Suppressor macrophage treated with lipopolysaccharide for 1 hour (primary cell): ENCODE measurements at places on chromosomes 16 and 17.

DNA sequence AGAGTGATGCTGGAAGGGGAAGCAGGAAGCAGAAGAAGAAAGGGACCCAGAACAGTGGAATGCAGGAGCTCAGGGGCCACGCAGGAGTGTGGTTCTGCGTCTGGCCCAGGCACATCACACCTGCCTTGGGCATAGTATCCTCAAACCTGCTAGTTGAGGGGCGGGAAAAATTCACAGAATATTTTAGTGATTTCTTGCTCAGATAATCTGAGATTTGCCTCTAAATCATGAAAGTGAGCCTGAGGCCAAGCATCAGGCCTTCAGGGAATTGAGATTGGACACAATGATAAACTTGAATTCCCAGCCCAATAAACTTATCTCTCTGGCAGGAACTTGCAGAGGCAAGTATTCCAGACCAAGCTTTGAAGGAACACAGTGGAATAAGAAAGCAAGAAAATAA is 48.5 kb upstream of the CCL2 start:
- DNase-seq = peak; percentile 17

GRCh38 chr16:51163894-51164566 is 13.0 kb upstream of the SALL1 start:
- DNase-seq = no peak

- DNase-seq = no peak
These were observed 2.4 kb downstream of the ASGR1 start for GRCh38 chr17:7176841-7177190.

DNA sequence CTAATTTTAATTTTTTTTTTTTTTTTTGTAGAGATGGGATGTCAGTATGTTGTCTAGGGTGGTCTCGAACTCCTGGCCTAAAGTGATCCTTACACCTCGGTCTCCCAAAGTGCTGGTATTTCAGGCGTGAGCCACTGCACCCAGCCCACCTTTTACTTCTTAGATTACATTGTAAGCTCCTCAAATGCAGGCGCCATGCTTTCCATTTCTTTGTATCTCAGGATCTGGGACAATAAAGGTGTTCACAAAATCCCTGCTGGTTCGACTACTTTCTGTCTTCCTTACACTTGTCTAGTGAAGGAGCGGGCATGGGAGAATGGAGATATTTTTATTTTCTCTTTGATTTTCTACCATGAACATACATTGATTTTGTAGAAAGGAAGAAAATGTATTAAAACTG is 23.2 kb upstream of the C16orf74 start:
- DNase-seq = no peak

DNA sequence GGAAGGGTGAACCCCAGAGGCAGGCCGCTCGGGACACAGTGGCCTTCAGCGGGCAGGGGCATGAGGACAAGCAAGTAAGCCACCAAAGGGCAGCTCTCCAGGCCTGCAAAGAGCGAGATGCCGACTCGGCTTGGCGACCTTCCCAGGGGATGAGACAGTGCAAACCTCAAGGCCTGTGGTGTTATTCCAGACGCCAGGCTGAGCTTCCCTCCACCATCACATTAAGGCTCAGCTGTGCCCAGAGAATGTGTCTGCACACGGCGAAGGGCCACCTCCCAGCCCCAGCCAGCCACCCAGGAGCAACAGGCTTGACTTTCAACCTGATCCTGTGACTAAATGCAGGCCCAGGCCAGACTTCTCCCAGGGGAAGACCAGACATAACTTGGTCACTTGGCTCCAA is 251.4 kb downstream of the SOX9 start:
- no peak for DNase-seq

DNA sequence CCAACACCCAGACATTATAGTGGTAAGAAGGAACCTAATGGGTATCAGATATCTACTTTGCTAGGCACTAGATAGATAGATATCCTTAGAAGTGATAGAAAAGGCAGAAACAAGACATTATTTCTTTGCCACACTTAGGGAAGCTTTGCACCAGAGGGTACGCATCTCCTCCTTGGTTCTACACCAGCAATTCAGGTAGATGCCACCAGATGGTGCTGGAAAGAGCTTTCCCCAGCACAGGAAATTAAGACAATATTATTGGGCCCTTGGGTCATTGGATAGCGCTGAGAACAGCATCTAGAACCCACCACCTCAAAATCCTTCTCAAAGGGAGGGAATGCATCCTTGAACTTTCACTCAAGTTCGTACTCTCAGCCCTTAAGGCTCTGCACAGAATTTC is 173.8 kb upstream of the CCL2 start:
- DNase-seq = peak; percentile 16

- no peak for DNase-seq
These were observed 172.5 kb downstream of the RPTOR start for GRCh38 chr17:80716986-80717719.

DNA sequence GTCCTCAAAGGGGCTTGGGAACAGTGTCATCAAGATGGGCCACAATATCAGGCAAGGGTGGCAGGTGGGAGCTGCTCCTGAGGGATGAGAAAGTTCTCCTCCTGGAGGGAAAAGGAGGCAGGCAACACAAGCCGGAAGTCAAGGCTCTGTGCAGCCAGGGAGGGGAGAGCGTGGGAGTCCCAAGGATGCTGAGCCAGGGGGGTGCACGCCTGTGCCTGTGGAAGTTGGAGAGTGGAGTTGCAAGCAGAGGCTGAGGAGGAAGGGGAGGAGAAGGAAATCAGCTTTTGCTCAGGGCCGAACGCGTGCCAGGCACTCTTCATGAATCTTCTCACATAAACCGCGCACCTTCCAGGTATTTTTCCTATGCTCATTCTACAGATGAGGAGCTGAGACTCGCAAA is 7.4 kb upstream of the SLC13A2 start:
- DNase-seq = no peak

GRCh38 chr16:83095941-83096692 is 469.3 kb downstream of the CDH13 start:
- DNase-seq = no peak

- no peak for DNase-seq
These were observed 70.2 kb downstream of the CYLD start for GRCh38 chr16:50812046-50812445.

- no peak for DNase-seq
These were observed 5.4 kb upstream of the CEP295NL start for GRCh38 chr17:78908426-78908825.

DNA sequence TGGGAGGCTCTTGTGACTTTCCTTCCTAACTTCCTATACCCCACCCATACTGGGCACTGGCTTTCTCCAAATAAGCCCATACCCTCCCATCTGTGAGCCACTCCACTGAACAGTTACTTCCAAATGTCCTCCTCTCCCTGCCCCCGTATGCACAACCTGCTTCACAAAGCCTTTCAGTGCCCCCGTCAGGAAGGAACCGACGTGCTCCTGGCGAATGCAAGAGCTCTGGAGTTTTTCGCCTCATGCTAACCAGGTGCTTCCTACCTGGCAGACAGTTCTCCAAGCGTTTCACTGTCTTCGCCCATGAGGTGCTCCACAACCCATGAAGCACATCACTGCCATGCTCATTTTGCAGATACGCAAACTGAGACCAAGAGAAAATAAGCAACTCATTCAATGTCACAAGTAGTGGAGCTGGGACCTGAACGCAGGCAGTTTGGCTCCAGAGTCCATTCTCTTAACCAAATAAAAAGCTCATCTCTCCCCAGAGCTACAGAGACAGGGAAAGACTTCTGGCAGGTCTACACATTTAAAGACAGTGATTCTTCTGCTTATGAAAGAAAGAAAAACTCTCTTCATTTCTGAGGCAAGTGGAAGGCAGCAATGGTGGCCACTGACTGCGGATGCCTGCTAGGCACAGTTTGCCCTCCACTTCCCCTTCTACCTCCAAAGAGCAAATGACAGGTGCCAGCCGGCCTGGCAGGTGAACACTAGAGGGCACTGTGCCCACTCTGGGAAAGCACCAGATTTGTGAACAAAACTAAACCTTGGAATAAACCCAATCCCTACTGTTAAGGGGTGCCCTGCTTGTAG is 23.8 kb downstream of the SPHK1 start:
- peak; percentile 57 for DNase-seq

GRCh38 chr16:3038256-3038655 is 1.5 kb upstream of the BICDL2 start:
- no peak for DNase-seq

DNA sequence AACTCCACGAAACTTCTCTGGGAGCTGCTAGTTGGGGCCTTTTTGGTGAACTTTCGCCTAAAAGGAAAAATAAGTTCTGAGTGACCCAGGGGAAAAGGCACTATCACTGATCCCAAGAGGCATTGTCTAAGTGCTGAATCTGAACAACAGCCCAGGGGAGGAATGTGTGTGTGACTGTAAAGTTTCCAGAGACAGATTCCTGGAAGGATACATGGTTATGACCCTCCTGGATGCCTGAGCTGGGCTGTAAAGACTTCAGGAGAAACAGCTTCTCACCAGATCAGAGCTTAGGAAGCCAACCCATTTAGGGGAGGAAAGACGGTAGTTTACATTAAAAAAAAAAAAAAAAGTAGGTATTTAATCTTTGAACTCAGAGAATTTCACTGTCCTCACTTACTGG is 20.2 kb downstream of the HIGD1B start:
- DNase-seq = no peak

DNA sequence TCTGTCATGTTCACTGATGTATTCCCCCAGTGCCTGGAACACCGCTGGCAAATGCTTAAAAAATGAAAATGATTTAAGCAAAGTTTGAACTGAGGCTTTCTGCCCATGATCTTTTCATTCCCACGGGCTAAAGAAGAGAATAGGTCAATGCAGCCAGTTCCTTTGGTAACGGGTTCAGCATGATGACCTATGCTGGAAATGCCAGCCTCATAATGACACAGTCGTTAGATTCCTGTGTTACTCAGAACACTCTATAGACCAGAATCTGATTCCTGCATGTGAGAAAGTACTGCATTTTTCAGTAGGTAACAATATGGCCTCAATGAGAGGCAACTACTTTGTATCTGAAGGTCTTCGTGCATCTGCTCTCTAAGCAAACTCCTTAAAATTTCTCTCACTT is 19.1 kb upstream of the LIMD2 start:
- DNase-seq = no peak

GRCh38 chr17:2808367-2809335 is 12.4 kb downstream of the RAP1GAP2 start:
- DNase-seq = no peak

DNA sequence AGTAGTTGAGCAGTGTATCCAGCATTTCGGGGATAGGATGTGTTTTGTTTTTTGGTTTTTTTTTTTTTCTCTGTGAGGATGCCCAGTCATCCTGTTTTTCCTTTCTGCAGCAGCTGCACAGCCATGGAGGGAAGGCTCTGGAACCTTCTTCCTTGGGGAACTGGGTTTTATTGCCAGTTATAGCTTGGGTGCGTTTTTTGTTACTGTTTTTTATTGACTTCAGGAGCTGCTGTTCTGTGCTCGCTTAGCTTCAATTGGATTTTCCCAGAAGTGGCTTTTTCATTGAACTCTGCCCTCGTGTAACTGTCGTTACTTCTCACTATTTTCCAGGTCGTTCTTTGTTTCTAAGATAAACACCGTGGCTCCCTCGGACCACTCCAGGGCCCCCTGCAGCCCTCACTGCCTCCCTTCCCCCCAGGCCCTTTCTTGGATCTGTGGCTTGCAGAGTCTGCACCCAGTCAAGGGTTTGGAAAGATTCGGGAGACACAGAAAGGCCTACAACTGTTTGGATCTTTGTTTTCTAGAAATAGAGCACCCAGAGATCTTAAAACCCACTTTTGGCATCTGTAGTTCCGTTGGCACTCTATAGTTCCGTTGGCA is 119.7 kb upstream of the CACNG5 start:
- no peak for DNase-seq

DNA sequence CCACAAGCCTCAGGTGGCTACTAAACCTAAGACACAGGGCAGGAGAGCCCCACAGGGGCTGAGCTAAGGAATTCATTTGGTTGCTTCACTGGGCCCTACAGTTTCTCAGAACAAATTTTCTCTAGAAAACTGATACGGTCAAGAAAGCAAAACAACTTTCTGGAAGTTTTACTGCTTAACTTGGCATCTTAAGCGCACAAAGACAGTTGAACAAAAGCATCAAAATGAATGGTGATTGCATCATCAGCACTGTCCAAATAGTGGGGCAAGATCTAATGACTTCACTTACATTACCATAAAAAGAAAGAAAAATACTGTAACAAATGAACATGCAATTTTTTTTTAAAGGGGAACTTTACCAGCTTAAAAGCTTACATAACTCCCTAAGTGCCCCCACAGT is 47.6 kb downstream of the XPO6 start:
- DNase-seq = peak; percentile 75

DNA sequence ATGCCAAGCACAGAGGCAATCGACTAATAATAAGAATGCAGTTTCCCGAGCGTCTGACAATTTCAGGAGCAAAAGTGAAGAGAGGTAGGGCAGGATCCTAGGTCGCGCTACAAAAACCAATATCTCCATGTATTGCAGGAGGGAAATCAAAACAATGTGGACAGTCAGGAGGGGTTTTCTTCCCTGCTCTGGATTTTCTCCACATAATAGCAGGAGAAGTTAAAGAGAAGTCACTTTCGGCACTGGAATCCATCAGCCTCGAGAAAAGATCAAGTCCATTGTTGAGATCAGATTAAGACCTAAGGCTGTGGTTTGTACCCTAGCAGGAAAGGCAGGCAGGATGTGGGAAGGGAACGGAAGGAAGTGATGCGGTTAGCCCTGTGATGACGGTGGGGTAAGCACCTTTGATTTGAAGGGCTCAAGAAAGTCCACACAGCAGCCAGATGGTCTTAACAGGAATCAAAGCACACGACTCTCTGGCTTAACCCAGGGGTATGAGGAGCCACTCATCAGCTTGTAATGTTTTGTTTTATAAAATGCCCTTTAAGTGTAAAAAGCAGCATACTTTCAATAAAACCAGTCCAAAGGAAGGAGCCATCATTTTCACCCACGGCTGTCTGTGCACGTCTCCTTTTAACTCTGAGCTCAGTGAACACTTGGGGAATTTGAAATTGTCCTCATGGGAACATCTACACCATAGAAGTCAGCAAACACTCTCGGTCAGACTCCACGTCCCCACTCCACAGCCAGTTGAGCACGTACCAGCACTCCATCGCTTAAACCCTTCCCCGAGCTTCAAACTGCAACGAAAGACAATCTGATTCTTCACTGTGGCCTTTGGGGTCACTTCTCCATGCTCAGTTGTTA is 15.8 kb upstream of the AKTIP start:
- DNase-seq = peak; percentile 35

GRCh38 chr16:57252148-57252721 is 7.2 kb downstream of the ARL2BP start:
- no peak for DNase-seq

DNA sequence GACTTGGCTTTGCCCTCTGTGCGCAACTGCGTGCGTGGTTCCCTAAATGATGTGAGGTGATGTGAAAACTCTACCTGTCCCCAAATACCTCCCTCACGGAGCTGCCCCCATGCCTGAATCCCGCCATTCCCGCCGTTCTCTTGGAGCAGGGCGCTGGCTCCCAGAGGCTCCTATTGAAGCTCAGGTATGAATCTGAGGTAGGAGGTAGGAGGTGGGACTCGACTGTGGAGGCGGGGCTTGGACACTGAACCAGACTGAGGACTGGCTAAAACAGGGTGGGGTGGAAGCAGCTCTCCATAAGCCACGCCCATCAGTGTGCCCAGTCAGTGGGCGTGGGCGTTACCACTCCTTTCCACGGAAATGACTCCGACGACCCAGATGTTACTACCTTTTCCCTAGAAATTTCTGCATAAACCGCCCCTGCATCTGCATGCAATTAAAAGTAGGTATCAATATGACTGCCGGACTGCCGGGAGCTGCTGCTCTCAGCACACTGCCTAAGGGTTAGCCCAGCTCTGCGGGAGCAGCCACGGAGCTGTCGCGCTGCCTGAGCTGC is 41.0 kb downstream of the FOXL1 start:
- DNase-seq = no peak
